T-helper 22 cell (primary cell): ENCODE measurements at places on chromosomes 5 and 9.

GRCh38 chr5:153676821-153677220, 186.4 kb downstream of the GRIA1 start:
- DNase-seq, result no peak

GRCh38 chr9:138007566-138007917, 130.0 kb downstream of the CACNA1B start:
- DNase-seq, result no peak

GRCh38 chr5:138937392-138938387, 62.6 kb upstream of the LRRTM2 start:
- DNase-seq, result no peak

GRCh38 chr5:155080721-155081120, 67.2 kb downstream of the KIF4B start:
- DNase-seq, result no peak

GRCh38 chr9:68795411-68795810, 90.4 kb downstream of the PIP5K1B start:
- no peak for DNase-seq

- DNase-seq, result no peak
Observed at GRCh38 chr5:124671193-124671592, 75.2 kb downstream of the ZNF608 start.

DNA sequence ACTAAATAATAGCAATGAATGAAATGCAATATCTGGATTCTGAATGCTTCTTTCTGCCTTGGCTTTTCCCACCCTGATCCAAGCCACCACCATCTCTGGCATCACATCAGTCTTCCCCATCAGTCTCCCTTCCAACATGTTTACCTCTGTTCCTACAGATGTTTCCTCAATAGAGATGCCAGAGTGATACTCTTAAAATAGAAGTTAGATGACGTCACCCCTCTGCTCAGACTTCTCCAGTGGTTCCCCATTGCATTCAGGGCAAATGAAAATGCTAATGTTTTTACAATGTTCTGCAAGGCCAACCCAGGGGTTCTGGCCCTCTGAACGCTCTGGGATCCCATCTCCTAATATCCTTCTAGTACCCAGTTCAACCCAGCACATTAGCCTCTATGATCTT, 305.8 kb downstream of the TRIM32 start:
- DNase-seq, result no peak

- DNase-seq, result no peak
Observed at GRCh38 chr5:54387659-54388232, 67.8 kb upstream of the HSPB3 start.

GRCh38 chr9:617445-618085, 223.9 kb upstream of the DMRT1 start:
- no peak for DNase-seq

GRCh38 chr9:105188746-105189145, 55.7 kb upstream of the SLC44A1 start:
- DNase-seq, result no peak

DNA sequence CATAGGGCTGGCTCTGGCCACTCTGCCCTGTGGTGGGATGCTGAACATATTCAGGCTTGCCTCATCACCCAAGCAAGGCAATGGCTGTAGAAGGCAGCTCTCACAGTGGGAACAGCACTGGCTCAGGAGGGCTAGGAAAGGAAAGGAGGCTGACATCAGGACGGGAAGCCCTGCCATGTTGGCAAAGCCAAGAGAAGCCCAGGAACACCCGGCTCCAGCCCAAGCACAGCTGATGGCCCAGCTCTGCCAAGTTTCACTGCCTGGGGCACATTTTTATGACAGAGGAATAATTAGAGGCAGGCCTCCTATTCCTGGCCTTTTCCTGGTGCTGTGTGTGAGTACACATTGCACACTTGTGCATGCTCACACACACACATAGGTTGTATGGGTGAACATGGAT, 163.6 kb upstream of the SMIM23 start:
- no peak for DNase-seq

- no peak for DNase-seq
Observed at GRCh38 chr5:5558102-5558501, 135.6 kb downstream of the ICE1 start.

DNA sequence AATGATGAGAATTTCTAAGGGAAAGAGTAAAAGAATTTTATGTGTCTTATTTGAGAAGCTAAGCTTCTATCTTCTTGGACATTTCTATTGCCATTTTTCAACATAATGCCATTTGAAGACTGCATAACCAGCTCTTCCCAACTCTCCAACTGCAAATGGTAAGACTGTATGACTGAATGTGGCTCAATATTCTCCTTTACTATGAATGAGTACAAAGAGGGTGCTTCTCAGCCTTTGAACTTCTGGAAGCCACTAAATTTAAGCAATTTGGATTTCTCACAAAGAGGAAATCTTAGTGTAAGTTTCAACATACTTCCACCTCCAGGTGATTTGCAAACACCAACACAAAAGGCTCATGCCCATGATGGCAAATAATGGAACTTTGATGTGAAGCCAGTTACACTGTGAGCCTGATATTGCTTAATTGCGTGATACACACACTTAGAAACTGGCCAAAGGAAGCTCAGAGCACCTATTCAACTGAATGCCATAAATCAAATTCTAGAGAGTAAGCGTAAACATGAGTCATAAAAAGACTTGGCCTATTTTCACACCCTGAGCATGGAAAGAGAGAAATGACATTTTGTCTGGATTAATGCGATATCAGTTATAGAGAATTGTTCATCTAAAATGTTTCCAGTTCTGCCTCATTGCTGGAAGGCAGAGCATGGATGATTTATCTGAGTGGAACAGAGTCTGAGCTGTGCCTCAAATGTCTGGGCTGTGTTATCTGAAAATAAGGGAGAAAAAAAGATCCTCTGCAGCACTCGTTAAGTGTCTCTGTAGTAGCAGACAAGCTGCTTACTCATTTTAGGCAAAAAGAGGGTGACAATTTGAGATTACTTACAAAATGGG, 145.3 kb downstream of the PLK2 start:
- no peak for DNase-seq

- DNase-seq, result no peak
Observed at GRCh38 chr9:4798281-4799032, 5.7 kb downstream of the RCL1 start.

GRCh38 chr9:97617939-97618416, 15.2 kb downstream of the TSTD2 start:
- DNase-seq, result no peak

DNA sequence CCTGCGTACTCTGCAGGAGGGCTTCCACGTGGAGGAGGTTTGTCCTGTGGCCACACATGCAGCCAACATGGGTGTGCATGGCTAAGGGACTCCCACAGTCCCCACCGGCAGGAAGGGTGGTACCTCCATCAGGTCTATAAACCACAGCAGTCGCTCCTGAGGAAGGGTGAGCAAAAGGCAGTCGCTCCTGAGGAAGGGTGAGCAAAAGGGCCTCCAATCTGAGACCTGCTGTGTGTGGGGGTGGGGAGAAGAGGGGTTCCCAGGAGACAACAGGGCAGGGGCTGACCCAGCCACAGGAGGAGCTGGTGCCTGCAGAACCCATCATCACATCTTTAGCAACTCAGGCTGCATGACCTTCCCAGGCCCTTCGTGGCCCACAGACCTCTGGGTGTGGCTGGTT, 30.3 kb upstream of the AKNA start:
- no peak for DNase-seq

DNA sequence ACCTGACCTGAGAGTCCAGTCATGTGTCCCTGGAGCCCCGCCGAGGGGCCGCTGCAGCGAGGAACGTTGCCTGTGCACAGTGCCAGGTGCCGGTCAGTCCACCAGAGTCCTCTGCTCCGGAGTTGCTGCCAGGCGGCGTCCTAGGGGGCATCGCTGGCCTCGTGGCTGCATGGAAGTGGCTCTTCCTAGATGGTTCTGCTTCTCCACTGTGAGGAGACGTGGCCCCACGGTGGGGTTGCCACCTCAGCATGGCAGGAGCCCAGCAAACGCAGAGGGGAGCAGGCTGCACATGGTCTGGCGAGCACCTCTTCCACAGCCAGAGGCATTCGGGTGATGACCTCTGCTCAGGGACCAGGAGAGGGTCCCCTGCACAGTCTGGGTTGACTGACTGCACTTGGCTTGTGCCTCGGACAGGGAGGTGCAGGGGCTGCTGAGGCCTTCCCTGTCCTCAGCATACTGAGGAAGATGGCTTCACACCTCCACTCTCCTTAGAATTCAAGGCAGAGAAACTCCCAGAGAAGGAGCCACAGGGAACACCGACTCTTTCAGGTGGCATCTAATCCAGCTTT, 25.9 kb upstream of the POMT1 start:
- DNase-seq, result no peak

DNA sequence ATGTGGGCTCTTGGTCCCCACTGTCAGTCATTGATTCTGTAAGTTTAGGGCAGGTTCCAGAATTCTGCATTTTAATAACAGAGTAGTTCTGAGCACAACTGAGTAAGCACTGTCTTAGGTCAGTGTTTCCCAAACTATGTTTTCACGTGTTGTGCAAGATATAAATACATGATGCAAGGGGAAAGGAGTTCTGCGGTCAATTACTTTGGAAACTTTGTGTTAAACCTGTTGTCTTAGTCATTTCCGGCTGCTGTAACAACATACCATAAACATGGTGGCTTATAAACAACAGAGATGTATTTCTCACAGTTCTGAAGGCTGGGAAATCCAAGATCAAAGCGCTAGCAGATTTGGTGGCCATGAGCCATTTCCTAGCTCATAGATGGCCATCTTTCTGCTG, 69.8 kb downstream of the EQTN start:
- no peak for DNase-seq

GRCh38 chr5:82105457-82105856, 133.6 kb downstream of the ATG10 start:
- no peak for DNase-seq

- DNase-seq, result no peak
Observed at GRCh38 chr5:148639081-148639480, 15.2 kb downstream of the HTR4 start.

- no peak for DNase-seq
Observed at GRCh38 chr5:33209252-33209651, 231.5 kb upstream of the TARS1 start.

GRCh38 chr5:55441107-55441771, 93.5 kb downstream of the PLPP1 start:
- no peak for DNase-seq

DNA sequence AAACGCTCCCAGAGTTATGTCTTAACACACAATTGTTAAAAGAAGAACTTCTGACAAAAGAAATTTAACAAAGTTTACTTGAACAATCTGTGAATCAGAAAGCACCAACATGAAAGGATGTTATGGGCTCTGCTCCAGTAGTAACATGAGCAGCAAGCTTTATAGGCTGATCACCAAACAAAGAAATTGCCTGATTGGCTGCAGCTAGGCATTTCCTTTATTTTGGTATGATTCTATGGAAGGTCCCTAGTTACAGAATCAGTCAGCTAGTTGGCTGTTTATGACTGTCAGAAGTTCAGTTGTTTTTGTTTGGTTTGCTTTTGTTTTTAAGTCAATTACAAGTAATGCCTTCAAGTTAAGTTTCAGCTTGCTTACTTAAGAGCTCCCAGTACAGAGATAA, 102.4 kb upstream of the SMC2 start:
- DNase-seq, result no peak

GRCh38 chr5:179959641-179960040, 51.9 kb upstream of the TBC1D9B start:
- no peak for DNase-seq

DNA sequence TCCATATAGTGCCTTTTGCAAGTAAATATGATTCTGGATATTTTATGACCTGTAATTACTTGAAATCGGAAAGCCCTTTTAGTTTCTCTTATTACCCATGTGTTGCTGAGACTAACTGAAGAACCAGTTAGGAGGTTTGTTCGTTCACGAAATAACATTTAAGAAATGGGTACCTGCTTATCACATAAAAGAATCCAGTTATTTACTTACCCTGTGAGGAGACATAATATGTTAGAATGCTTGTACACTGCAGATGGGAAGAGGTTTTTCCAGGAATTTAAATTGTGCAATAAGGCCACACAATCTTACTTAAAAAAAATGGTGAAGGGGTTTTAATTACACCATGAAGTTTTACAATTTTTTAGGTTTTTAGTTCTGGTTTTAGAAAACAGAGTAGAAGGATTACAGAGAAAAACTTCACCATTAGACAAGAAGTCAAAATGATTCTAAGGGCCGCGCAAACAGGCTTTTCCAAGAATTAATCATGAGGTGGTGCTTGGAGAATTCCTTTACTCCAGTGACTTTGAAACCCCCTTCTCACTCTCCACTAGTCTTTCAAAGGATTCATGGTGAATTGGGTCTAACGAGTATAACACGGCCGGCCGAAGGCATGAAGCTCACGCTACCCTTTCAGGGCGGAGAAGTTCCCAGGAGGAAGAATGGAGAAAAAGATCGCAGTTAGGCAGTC, 1.1 kb upstream of the PTGER4 start:
- no peak for DNase-seq

GRCh38 chr5:74422671-74423070, 217.9 kb downstream of the ENC1 start:
- DNase-seq, result no peak

GRCh38 chr5:90424245-90424644, 14.7 kb upstream of the CETN3 start:
- no peak for DNase-seq

DNA sequence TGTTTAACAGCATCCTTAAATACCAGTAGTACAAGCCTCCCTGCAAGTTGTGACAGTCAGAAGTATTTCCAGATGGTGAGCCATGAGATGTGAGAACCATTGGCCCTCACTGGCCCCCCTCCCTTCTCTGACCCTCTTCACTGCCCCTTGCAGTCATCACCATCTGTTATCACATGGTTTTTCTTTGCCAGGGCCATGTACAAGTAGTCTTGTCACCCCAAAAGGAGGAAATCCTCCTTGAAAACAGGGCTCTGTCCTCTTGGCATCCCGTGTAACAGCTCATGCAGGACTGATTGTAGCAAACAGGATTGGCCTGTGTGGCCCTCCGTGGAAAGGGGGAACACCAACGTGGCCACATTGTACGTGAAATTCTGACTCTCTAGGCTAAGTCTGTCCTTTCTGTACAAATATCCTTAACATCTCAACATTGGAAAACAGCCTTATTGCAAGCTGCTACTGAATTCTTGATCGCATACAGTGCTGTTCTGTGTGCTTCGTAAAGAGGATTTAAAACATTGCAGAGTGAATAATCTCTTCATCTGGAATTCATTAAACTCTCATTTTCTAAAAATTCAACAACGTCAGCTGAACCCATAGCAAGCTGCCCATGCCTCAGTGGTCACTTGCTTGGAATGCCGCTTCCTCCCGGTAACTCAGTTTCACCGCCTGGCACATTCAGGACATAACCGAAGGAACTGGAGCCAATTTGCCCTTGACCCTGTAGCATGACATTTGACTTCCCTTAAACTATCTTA, 171.7 kb downstream of the ATPSCKMT start:
- DNase-seq, result no peak

- no peak for DNase-seq
Observed at GRCh38 chr5:81835814-81836367, 85.0 kb upstream of the SSBP2 start.

GRCh38 chr9:136820971-136821825, 13.4 kb downstream of the RABL6 start:
- no peak for DNase-seq

GRCh38 chr5:125005266-125005665, 258.8 kb upstream of the ZNF608 start:
- no peak for DNase-seq

GRCh38 chr9:78325343-78325742, 28.4 kb downstream of the PSAT1 start:
- no peak for DNase-seq

DNA sequence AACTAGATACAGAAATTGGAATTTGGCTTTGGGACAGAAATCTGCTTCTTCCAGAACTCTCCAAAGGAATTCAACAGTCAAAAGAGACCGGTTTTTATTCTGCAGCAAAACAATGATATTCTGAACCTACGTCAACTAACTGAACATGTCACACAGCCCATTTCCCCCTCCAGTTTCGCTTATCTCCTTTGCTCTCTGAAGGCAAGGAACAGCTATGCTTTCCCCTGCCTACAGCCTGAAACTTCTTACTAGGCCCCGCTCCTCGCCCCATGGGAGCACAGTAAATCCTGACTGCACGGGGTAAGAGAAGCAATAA, 488 bp downstream of the SKIC3 start:
- DNase-seq, result no peak
